AG10803 (cell line): ENCODE measurements at places on chromosomes 12 and 14.

- DNase-seq: no peak
Measured at GRCh38 chr12:75765170-75766059, 254.0 kb upstream of the KRR1 start.

DNA sequence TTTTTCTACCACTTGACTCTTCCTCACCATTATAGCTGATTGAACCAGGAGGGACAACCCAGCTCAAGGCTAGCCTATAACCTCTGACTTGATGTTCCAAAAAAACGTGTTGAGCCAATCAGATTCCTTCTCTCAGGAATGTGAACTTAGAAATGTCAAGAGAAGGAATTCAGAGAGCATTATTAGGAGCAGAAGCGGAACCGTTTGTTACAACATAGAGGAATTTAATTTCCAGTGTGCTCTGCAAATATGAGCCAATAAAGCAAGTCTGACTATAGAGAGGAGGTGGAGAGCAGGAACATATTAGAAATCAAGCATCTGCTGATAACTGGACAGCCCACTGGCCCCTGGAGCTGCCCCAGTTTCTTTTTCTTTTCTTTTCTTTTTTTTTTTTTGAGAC, 15.3 kb upstream of the PELI2 start:
- peak; percentile 39 for DNase-seq

- DNase-seq: peak; percentile 62
Measured at GRCh38 chr14:63276492-63277342, 42.0 kb downstream of the GPHB5 start.

GRCh38 chr14:67602995-67603545, 3.0 kb upstream of the PIGH start:
- no peak for DNase-seq

GRCh38 chr12:130737731-130738130, 21.6 kb upstream of the RIMBP2 start:
- DNase-seq: no peak

DNA sequence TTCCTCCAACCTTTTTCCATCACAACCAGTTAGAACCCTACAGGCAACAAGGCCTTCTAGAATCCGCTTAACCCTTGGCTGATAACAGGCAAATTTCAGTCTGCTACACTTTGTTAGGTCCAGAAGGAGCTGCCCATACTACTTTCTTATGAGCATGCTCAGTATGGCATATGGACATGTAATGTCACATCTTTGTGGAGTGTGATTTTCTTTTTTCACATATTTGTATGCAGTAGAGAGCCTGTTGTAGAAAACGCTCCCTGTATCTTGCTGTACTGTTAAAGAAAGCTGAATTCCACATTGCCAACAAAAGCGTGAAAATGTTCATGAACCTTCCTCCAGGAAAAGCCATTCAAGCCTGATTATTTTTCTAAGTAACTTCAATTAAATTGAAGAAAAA, 196.5 kb downstream of the SLC41A2 start:
- DNase-seq: no peak

DNA sequence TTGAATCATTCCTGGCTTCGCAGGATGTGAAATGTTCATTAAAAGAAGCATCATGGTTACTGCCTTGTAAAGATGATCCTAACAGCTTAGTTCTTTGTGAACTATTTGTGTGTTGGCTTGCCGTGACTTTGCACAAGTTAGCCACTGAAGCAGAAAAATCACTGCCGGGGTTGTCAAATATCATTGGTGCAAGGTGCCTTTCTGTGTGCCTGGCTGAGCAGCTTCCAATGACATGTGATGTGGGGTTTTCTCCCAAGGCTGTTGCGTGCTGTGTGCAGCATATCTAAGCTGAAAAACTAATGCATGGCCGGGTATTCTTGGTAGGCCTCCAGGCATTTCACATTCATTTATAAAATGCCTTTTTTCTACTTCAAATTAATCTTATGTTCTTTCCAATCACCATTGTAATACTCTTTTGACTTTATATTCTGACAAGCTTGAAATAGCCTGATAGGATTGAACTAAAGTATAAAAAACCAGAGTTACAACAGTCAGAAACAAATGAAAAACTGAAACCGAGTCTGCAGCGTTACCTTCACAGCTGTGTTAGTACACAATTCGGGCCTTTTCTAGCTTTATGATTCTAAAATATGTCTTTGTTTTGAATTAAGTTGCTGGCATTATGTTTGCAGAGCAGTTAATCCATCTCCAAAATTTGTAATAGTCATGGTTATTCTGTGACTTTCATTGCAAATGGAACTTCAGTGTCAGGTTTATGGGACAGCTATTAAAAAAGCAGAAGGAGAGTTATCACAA, 222.1 kb downstream of the SYT1 start:
- DNase-seq: no peak

DNA sequence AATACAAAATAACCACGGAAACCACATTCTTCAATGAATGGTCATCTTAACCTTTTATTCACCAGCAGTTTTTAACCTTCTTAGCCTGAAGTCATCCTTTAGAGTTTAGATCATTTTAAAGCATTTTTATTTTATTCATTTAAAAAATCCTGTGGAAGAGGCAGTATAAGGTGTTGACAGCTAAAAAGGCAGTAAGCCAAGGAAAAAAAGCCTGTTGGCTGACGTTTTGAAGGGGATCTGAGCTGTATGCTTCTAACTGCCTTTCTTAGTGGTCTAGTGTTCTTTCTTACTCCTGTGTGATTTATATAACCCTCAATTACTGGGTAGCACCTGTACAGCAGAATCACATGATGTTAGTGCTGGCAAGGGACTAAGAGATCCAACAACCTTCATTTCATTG, 438.3 kb upstream of the SEL1L start:
- no peak for DNase-seq

DNA sequence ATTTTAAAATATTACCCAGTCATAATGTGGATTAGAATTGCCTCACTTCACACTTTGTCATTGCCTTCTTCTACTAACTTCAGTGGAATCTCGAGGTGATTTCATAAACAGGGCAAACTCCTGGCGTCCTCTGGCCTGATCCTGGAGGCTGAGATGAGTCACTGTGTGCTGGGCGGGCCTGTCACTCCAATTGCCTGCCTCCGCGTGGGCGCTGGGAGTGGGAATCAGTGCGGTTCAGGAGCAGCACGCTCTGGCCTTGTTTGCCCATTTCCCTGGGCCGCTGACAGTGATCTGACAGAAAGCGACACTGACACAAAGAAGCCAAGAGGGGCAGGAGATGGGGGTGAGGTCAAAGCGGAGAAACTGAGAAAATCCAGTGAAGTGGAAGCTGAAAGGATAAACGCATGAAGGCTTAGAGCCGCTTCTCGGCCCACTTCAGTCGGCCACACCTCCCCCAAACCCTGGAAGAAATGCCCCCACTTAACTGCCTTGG, 29.7 kb downstream of the LGR5 start:
- peak; percentile 8 for DNase-seq

GRCh38 chr12:110449799-110450497, at the start of gene ARPC3:
ARPC3 (minus strand) TSS chr12:110450337; CDS start chr12:110450260, 77 bp downstream.
- DNase-seq: peak; percentile 94
